A549 treated with Mapracorat at 1 μM for 4 hours (cell line): ENCODE measurements at places on chromosomes 1 and 21. TPM values are rescaled to one million over a fixed set of nuclear protein-coding genes. Genes with fewer than 3 reads are reported as not detected.

The PTGS2 gene
- total RNA-seq: 4.0 to 7.7 TPM (median 6.7 TPM) in 5 replicates

The DTL gene
- total RNA-seq: 17.4 to 23.7 TPM (median 23.2 TPM) in 5 replicates

The NPHS2 gene
- not detected in 5 replicates for total RNA-seq

The LHX8 gene
- total RNA-seq: 0.87 to 1.2 TPM (median 0.93 TPM) in 5 replicates

The DCLRE1B gene
- 8.7 to 10.5 TPM (median 9.6 TPM) in 5 replicates for total RNA-seq

The SCP2 gene
- 48.4 to 65.7 TPM (median 50.0 TPM) in 5 replicates for total RNA-seq
